PC-9 (cell line): ENCODE measurements at places on chromosomes 16 and 17.

- DNase-seq, result no peak
Measured at GRCh38 chr17:48994549-48995303, 2.5 kb upstream of the IGF2BP1 start.

DNA sequence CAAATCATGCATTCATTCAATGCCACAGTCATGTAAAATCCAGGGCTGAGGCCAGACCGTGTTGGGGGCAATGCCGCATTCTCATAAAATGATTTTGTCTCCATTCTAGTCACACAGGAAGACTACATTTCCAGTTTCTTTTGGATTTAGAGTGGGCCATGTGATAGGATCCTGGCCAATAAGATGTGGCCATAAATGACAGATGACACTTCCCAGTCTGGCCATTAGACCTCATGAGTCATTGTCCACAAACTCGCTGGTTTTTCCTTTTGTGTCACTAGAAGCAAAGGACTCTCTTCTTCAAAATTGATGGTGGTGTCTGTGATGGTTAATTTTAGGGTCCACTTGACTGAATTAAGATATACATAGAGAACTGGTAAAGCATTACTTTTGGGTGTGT is 352.3 kb downstream of the UTP18 start:
- DNase-seq, result no peak

DNA sequence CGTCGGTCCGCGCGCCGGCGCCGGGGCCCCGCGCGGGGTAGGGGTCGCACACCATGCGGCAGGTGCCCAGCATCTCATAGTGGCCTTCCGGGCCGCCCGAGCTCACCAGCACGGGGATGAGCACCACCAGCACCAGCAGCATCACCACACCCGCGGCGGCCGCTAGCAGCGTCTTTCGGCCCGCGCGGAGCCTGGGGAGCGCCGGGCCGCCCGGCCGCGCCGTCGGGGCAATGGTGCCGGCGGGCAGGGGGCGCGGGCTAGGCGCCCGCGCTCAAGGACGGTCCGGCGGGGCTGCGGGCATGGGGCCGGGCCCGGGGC is 237 bp downstream of the C1QL1 start:
- no peak for DNase-seq

GRCh38 chr17:35819455-35819854 is 10.2 kb downstream of the TAF15 start:
- DNase-seq, result no peak

- DNase-seq, result peak; percentile 54
Measured at GRCh38 chr16:55500530-55501011, 8.3 kb upstream of the LPCAT2 start.

GRCh38 chr17:37710344-37710886 is 34.4 kb downstream of the HNF1B start:
- peak; percentile 75 for DNase-seq
